NCI-H1092 (cell line): ENCODE measurements at places on chromosomes 6 and 20.

- DNase-seq = no peak
Measured at GRCh38 chr6:99364026-99364425, 14.6 kb upstream of the FAXC start.

GRCh38 chr6:40923326-40923725, 115.7 kb downstream of the UNC5CL start:
- DNase-seq = no peak

DNA sequence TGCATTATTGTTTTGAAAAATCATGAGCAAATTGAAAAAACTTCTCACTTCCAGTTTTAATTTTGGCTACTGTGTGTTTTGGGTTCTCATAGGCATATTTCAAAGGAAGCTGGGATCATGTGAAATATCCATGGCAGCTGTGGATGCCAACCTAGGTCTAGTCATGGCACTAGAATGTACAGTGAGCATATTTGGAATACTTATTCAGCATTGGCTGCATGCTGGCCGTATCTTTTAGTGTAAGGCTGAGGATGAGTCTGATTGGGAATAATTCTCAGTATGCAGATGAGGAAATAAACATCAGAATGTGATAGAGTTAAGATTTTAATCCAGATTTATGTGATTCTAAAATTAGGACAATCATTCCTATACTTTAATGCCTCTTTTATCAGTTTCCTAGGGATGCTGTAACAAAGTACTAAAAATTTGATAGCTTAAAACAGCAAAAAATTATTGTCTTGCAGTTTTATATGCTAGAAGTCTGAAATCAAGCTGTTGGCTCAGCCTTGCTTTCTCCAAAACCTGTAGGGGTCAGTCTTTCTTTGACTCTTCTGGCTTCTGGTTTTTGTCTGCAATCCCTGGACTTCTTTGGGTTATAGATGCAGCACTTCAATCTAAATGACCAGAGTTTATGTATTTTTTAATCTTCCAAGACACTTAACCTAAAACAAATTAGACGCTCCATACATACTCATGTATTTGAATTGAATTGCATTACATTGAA, 37.7 kb upstream of the DEFB112 start:
- DNase-seq = no peak

GRCh38 chr6:93524671-93525451, 105.5 kb upstream of the EPHA7 start:
- no peak for DNase-seq

DNA sequence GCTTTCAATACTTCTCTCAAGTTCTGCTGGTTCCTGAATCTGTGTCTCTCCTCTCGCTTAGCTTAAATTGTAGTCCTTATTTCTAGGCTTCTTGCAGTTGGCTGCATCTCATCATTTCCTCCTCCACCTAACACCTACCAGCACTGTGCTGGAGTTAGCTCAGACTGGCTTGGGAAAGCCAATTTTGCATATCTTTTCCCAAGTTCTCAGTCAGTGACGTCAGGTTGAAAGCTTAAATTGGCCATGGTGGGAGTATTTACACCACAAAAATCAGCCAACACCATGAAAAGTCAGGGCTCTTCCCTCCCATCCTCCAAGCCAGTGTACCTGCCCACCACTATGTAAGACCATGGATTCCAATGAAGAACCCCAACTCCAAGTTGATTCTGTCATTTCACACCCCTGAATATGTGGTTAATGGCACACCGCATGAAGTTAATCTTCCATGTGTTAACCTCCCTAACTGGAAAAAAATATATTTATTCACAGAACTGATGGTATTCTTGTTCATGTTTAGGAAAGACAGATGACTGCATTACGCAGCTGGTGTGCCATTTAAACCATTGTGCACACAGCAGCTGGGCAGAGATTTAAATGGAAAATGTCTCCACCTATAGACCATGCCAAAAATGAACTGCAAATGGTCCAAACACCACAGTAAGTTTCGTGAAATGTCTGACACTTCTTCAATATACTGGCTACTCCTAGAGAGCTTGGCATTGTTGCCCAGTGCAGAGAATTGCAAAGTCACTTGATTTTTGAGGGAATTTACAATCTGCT, 274.1 kb upstream of the MAP3K7 start:
- DNase-seq = no peak

GRCh38 chr20:6506906-6507305, 260.6 kb upstream of the BMP2 start:
- DNase-seq = no peak

GRCh38 chr6:163797296-163797845, 382.9 kb downstream of the QKI start:
- DNase-seq = no peak

GRCh38 chr6:46184114-46184513, 13.3 kb upstream of the ENPP5 start:
- DNase-seq = no peak

- DNase-seq = no peak
Measured at GRCh38 chr6:164163239-164163638, 748.7 kb downstream of the QKI start.

DNA sequence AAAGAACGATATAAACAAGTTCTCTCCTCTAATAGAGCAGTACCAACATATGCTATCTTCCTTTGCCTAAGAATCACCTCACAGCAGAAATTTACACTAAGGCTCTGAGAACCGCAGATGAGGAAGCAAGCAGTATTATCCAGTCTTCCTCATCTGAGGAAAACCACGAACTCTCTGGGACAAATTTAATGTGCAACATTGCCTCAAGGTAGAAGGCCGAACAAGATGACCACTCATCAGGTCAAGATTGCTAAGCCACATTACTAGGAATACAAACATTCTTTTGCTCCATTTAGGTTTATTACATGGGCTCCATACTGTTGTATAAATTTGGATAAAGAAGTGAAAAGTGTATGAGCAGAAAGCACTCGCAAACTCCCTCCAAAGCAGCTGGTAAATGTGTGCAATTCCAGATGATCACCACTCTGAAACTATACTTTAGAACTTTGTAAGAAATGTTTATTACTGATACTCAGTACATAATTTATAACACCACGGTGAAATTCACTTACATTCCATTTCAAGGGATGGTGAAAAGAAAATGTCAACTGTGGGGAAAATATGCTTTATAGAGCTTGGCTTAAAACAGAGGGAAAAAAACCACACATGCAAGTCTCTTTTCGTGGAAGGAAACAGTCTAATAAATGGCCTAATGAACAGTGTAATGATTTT, 398.4 kb downstream of the BTBD9 start:
- no peak for DNase-seq

GRCh38 chr6:141210901-141211300, 921.8 kb upstream of the GJE1 start:
- no peak for DNase-seq

DNA sequence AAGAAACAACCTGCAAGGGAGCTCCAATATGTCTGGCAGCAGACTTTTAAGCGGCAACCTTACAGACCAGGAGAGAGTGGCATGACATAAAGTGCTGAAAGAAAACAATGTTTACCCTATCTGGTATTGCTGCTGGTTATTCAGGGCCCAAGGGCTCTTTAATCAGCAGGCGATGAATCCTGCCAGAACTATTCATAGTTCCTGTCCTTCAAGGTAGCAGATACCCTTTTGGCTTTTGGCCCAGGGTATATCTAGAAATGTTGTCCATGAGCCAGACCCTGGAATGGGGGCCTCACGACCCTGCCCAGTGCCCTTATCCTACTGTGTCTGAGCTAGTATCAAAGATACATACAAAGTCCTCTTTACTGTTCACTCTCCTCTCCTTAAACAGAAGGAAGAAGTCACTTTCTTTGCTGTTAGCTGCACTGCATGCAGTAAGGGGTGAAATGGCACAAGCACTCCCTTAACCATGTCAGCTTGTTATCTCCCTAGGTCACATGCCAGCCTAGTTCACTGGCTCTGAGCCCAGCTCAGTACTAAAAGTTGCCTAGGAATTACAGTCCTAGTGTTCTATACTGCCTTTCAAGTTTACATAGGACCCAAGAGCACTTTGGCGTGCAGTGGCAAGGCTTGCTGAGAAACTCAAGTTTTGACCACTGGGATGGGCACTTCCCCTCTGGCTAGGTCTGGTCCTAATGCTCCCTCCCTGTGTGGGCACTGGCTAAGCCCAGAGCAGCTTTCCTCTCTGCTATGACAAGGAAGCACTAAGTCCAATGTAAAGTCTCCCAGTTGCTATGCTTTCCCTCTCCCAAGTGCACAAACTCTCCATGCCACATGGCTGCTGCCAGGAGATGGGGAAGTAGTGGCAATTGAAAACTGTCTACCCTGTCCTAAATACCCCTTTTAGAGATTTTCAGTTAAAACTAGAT, 122.0 kb downstream of the HTR1B start:
- no peak for DNase-seq

GRCh38 chr6:27591699-27592480, 119.0 kb upstream of the ZNF184 start:
- no peak for DNase-seq

- DNase-seq = no peak
Measured at GRCh38 chr20:46063652-46064054, 26.1 kb downstream of the NCOA5 start.

GRCh38 chr6:148720406-148720805, 26.4 kb upstream of the UST start:
- DNase-seq = no peak

DNA sequence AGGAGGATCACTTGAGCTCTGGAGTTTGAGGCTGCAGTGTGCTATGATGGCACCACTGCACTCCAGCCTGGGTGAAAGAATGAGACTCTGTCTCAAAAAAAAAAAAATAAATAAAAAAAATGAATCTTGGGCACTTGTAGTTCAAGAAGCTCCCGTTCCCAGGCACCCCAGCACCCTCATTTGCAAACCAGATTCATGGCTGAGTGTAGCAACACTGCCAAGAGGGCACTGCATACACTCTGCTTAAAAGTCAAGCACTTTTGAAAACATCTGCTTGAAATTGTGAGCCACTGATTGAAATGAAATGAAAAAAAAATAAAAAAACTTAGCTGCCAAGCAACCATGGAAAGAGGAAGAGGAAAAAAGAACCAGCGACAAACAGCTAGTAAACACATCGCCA, 124.7 kb upstream of the SASH1 start:
- DNase-seq = no peak

DNA sequence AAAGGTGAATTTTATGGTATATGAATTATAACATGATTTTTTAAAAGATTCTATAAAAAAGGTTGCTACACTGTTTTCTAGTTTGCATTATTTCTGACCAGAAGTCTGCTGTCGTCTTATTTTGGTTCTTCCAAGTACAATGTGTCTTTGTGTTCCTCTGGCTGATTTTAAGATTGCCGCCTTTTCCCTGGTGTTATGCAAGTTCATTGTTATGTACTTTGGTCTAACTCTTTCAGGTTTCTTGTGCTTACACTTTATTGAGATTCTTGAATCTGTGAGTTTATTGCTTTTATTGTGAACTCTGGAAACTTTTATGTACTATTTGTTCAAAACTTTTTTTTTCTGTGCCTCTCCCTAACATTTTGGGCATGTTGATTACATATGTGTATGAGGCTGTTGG, 109.8 kb downstream of the RFX6 start:
- DNase-seq = no peak

DNA sequence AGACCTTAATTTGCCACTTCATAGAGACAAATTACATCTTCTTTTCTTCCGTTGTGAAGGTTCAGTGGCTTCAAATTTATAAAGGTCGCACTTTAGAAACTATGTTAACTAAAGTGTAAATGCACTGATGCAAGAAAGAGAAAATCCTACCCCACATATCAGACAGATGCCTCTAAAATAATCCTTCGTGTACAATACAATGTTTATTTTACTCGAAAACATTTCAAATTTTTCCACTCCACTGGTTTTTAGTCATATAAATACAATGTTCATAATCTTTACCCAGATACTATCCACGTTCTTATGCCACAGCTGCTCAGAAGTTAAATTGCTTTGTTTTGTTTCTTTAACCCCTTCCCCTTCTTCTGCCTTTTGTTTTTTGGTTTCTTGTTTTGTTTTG, 140.3 kb upstream of the LAMP5 start:
- no peak for DNase-seq

- no peak for DNase-seq
Measured at GRCh38 chr6:137728386-137729349, 138.4 kb upstream of the TNFAIP3 start.

DNA sequence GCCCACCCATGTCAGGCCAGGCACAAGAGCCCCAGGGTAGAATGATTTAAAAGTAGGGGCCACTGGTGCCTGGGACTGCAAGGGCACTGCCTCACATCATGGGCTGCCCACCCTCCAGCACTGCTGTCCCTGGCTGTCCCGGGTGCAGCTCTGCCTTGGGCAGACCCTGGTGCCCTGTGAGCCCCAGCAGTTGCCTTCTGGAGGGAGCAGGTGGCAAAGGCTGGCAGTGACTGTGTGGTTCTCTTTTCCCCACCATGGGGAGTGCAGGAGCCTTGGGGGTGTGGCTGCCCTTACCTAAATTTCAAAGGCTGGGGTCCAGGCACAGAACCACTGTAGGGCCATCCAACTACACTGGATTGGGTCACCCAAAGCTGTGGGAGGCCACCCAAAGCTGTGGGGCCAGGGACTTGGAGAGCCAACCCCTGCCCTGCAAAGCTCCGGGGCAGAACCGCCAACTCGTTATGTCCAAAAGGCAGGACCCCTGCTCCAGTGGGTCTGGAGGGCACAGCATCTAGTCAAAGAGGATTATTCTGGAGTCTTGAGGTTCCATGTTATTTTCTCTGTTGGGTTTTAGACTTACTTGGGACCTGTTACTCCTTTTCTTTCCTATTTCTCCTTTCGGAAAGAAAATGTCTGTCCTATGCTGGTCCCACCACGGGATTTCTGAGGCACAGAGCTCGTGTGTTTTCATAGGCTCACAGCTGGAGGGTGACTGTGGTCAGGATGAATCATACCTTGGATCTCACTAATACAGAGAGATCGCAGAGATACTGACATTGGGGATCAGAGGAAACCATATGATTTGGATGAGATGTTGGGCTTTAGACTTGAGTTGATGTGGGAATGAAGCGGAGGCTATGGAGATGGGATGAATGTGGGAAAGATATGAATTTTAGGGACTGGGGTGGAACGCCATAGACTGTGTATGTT, 65.3 kb downstream of the RAMACL start:
- no peak for DNase-seq

- DNase-seq = no peak
Measured at GRCh38 chr6:53104916-53105315, 39.7 kb downstream of the FBXO9 start.

DNA sequence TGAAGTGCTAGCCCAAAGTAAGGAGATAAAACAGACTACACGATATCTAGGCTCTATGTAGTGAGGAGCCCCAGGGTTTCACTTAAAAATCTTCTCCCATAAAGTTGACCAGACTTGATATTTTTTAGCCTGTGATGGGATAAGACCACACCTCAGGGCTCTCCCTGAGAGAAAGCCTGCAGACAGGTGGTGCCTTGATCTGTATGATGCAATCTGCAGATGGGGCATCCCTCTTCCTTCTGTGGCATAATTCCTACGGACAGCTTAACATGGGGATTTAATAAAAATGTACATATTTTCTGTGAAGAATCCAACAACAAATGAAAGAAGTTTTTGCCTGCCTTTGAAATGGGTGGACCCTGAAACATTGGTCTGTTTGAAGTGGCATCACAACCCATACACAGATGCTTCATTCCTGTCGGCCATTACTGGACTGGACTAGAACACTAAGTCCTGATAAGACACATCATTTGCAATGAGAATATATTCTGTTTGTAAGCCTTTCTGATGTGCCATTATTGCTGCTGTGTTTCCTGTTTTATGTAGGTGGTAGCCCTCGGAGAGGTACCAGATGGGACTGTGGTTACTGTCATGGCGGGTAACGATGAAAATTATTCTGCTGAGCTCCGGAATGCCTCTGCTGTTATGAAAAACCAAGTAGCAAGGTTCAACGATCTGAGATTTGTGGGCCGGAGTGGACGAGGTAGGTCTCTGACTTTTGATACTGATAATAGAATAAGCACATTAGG, 53.8 kb upstream of the SUPT3H start:
- no peak for DNase-seq

- no peak for DNase-seq
Measured at GRCh38 chr6:111838749-111839484, 34.3 kb downstream of the FYN start.

GRCh38 chr6:137805622-137806021, 61.4 kb upstream of the TNFAIP3 start:
- no peak for DNase-seq
